Lung microvascular endothelial cell (primary cell): ENCODE measurements at places on chromosomes 4 and X. TPM values are rescaled to one million over a fixed set of nuclear protein-coding genes. Genes with fewer than 3 reads are reported as not detected.

- DNase-seq = no peak
Observed at GRCh38 chrX:42837101-42837726, 59.3 kb upstream of the PPP1R2C start.

- no peak for DNase-seq
Observed at GRCh38 chr4:26763648-26764047, 97.0 kb upstream of the STIM2 start.

TRIM61 gene
- total RNA-seq = not detected in 2 replicates

GRCh38 chr4:180449395-180449956 lies 1793.7 kb upstream of the TENM3 start:
- no peak for DNase-seq

ETDA gene
- not detected in 2 replicates for total RNA-seq

- DNase-seq = no peak
Observed at GRCh38 chr4:5266991-5267390, 215.7 kb downstream of the STK32B start.

DNA sequence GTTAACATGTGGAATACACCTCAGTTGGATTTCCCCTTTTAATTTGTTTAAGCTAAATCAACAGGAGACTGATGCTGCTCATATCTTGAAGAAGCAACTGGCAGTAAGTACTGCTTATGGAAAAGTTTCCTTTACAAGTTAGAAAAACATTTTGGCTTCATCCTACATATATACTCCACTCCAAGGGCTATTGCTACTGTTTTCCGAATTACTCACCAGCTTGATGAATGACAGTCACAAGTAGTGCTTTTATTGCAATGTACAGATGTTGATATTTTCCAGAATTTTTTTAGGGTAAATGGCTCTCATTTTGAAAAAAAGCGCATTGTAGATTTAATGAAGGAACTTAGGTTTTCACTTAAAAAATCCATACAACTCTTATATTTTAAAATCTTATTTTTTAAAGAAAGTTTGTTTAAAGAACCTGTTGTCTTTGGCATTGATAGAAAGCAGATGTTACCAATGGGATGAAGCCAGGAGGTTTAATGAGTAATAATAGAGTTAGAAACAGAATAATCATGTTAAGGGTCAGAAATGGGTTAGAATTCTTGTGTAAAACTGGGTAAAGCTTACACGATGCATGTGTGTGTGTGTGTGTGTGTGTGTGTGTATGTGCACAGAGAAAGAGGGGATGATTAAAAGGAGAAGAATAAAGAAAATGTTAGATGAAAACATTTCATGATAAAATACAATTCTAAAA lies 272.9 kb downstream of the CFAP299 start:
- DNase-seq = no peak

DNA sequence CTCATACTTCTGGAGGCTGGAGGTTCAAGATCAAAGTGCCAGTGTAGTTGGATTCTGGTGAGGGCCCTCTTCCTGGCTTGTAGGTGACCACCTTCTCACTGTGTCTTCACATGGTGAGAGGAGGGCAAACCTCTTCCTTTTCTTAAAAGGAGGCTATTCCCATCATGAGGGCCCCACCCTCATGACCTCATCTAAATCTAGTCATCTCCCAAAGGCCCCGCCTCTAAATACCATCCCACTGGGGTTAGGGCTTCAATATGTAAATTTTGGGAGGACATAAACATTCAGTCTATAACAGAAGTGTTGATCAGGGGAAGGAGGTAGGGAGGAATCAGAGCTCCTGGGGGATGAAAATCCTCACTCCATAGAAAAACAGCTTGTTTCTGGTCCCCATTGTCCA lies 60.8 kb upstream of the DIPK2B start:
- no peak for DNase-seq

- DNase-seq = no peak
Observed at GRCh38 chrX:100939333-100939732, 10.6 kb upstream of the XKRX start.

- peak; percentile 28 for DNase-seq
Observed at GRCh38 chr4:99507762-99508161, 3.1 kb upstream of the C4orf17 start.
